ENCODE measurements at places on chromosomes 5 and 9. TPM values are rescaled to one million over a fixed set of nuclear protein-coding genes. Genes with fewer than 3 reads are reported as not detected.

The PCDHGB1 gene
- total RNA-seq = 3.5 TPM

The LVRN gene
- total RNA-seq = 1.5 TPM

The MARVELD2 gene
- 3.3 TPM for total RNA-seq

The BTNL8 gene
- total RNA-seq = not detected

The SOHLH1 gene
- total RNA-seq = not detected

The PCDHGB2 gene
- 4.1 TPM for total RNA-seq

The TUT7 gene
- total RNA-seq = 45.9 TPM

The KCNT1 gene
- total RNA-seq = not detected

The IL9 gene
- not detected for total RNA-seq

The CLK4 gene
- total RNA-seq = 22.5 TPM

The SPINK13 gene
- total RNA-seq = not detected

The KIF12 gene
- under 0.01 TPM for total RNA-seq

The HACD4 gene
- total RNA-seq = 14.5 TPM

The GLRX gene
- 22.6 TPM for total RNA-seq

The ENTPD8 gene
- total RNA-seq = not detected

The LRRC19 gene
- total RNA-seq = not detected

The FBP2 gene
- total RNA-seq = not detected

The SHROOM1 gene
- total RNA-seq = 14.7 TPM

The TMEM171 gene
- total RNA-seq = 27.3 TPM

The PALM2AKAP2 gene
- total RNA-seq = 33.4 TPM

The AK8 gene
- 0.85 TPM for total RNA-seq

The PCDHB5 gene
- total RNA-seq = 1.2 TPM

The PRXL2C gene
- total RNA-seq = 65.9 TPM

The AKNA gene
- total RNA-seq = 20.8 TPM
